ENCODE measurements at places on chromosomes 6 and 20. TPM values are rescaled to one million over a fixed set of nuclear protein-coding genes. Genes with fewer than 3 reads are reported as not detected.

OR2H1 gene
- total RNA-seq, result not detected

SLC35D3 gene
- total RNA-seq, result not detected

UNC5CL gene
- total RNA-seq, result 0.14 TPM

SLC17A2 gene
- not detected for total RNA-seq

SRMS gene
- not detected for total RNA-seq

IP6K3 gene
- under 0.01 TPM for total RNA-seq

All from dermis blood vessel endothelial cell (primary cell).